ENCODE measurements at places on chromosomes 3 and 15. TPM values are rescaled to one million over a fixed set of nuclear protein-coding genes. Genes with fewer than 3 reads are reported as not detected.

The CCDC66 gene
- 10.5 TPM for total RNA-seq

The CPB1 gene
- total RNA-seq, result not detected

The MPI gene
- 68.0 TPM for total RNA-seq

GRCh38 chr3:37945156-37945806, 45.3 kb upstream of the VILL start:
- DNase-seq, result no peak

- DNase-seq, result no peak
Observed at GRCh38 chr15:101029971-101030661, 111.0 kb downstream of the LRRK1 start.

- no peak for DNase-seq
Observed at GRCh38 chr3:32276279-32276841, 37.9 kb downstream of the CMTM8 start.
